ENCODE measurements at places on chromosomes 16 and 17.

- no peak for DNase-seq
Measured at GRCh38 chr17:9290226-9290613, 268.9 kb downstream of the NTN1 start.

- no peak for DNase-seq
Measured at GRCh38 chr17:73340093-73340596, 28.3 kb upstream of the CDC42EP4 start.

GRCh38 chr16:87178177-87178863 is 138.9 kb downstream of the C16orf95 start:
- DNase-seq: no peak

- no peak for DNase-seq
Measured at GRCh38 chr16:71373073-71373472, 14.6 kb downstream of the CALB2 start.

GRCh38 chr17:76585033-76585648 is 519 bp downstream of the ST6GALNAC2 start:
- no peak for DNase-seq

- DNase-seq: no peak
Measured at GRCh38 chr16:81723098-81723723, 55.9 kb upstream of the PLCG2 start.

- DNase-seq: no peak
Measured at GRCh38 chr16:64968539-64968938, 153.3 kb downstream of the CDH11 start.

GRCh38 chr16:4894276-4895150 is 42.4 kb downstream of the PPL start:
- no peak for DNase-seq

DNA sequence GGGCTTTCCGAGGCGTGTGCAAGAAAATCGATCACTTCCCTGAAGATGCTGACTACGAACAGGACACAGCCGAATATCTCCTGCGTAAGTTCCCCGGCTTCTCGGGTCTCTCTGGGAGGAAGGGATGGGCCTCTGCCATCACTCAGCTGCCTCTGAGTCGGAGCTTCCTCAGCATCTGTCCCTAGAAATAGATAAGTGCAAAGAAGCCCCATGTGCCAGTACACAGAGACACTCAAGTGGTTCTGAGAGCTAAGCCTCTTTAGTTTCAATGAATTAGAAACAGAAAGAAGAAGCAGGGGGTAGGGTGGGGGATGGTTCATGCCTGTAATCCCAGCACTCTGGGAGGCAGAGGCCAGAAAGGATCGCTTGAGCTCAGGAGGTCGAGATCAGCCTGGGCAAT is 90.6 kb downstream of the CACNG3 start:
- DNase-seq: no peak

GRCh38 chr17:80791758-80792284 is 199.8 kb upstream of the CHMP6 start:
- no peak for DNase-seq

DNA sequence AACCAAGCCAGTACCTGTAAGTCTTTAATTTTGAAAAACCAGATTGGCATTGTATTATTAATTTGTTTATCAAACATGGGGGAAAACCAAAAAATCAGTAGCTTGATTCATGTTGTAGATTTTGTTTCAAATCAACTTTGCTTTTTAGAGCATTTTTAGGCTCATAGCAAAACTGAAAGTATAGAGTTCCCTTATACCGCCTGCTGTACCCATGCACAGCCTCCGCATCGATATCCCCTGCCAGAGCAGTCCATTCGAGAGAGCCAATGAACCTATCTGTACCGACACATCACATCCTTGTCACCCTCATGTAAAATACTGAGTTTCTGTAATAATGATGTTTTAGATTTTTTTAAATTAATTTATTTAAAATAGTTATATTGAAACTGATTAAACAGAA is 16.2 kb upstream of the MRC2 start:
- DNase-seq: no peak

GRCh38 chr16:49282690-49283375 is 1.2 kb upstream of the CBLN1 start:
- DNase-seq: no peak

DNA sequence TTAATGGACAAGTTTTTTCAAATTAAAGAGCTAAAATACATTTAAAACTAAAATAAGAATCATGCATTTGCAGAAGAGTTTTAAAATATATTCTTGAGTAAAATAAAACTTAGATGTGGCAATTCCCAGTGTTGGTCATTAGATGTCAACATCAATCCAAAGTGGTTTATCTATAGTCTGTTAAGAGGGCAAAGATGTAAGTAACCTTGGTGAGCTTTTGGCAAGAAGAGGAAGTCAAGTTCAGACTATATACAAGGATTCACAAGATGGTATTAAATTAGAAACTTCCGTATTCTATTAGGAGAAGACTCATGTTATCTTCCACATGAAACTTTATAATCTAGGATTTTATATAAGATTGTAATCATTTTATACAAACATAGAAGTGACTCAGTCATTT is 73.1 kb downstream of the CEP95 start:
- DNase-seq: no peak

GRCh38 chr17:27766438-27766837 is 33.9 kb downstream of the NOS2 start:
- DNase-seq: no peak

DNA sequence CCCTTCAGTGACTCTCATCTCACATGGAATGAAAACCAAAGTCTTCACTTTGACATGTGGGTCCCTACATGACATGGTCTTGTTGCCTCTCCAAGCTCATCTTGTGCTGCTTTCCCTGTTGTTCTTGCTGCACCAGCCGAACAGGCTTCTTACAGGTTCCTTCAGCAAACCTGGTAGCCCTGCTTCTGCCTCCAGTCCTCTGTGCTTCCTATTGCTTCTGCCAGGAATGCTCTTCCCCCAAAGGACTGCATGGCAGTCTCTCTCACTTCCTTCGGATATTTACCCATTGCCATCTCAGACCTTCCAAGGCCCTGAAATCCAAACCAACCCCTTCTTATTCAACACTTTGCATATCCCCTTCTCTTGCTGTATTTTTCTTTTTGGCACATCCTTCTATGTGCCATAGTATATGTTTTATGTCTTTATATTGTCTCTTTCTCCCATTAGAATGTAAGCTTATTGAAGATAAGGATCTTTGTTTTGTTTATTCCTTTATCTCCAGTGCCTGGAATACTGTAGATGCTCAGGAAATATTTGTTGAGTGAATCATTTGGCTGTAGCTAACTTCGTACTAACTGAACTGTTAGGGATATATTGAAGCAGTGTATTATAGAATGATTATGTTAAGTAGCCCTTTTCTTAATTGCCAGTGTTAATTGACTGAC is 57.9 kb upstream of the SLC12A3 start:
- DNase-seq: no peak

GRCh38 chr17:9266697-9267117 is 245.4 kb downstream of the NTN1 start:
- DNase-seq: no peak

- no peak for DNase-seq
Measured at GRCh38 chr16:78235168-78235800, 135.8 kb downstream of the WWOX start.

DNA sequence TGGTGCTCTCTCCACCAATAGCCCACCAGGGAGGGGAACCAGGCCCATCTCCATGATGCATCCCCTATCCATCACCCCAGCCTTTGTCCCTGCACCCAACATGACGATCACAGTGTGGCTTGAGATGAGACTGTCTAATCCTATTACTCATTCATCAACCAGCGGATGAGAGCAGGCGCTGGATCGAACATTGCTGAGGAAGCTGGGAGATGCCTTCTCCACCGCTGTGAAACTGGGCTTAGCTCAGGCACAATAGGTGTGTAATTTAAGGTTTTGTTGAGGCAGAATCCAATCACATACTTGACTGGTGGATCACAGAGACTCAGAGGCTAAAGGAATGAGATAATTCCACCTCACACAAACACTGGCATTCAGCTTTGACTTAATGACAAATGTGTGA is 64.6 kb upstream of the IRX3 start:
- DNase-seq: no peak
